ENCODE measurements at places on chromosomes 3 and 15. TPM values are rescaled to one million over a fixed set of nuclear protein-coding genes. Genes with fewer than 3 reads are reported as not detected.

AADAC gene
- total RNA-seq = not detected

CTXN2 gene
- total RNA-seq = not detected

ZNF860 gene
- total RNA-seq = not detected

SNX33 gene
- total RNA-seq = 3.5 TPM

GRCh38 chr3:1943395-1944118 is 155.1 kb upstream of the CNTN4 start:
- no peak overlapping the region for H3K4me3 ChIP-seq
- no peak for DNase-seq
- no peaks in the 10 kb centered on the region for H3K36me3 ChIP-seq
- no peak overlapping the region for H3K27ac ChIP-seq
- no peaks in the 10 kb centered on the region for H3K27me3 ChIP-seq

DNA sequence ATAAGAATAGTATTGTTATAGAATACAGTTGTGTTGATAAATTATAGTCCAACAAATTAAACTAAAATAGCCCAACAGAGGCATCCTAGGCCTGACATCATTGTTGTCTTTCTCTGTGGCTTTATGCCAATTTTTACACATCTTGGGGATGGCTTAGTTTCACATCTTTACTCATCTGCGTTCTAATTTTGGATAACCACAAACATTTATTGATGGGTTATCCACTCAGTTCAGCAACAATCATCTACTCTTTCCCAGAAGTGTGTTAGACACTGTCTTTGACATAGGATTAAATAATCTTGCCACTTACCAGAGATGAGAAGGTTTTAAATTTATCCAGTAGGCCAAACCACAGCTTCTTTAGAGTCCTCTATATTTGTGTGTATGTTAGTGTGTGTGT is 120.8 kb upstream of the PHLDB2 start:
- H3K27me3 ChIP-seq = no peaks in the 10 kb centered on the region
- no peak overlapping the region for H3K4me3 ChIP-seq
- no peaks in the 10 kb centered on the region for H3K36me3 ChIP-seq
- no peak for DNase-seq
- no peaks in the 10 kb centered on the region for H3K4me1 ChIP-seq
- H3K27ac ChIP-seq = no peak overlapping the region

- H3K27me3 ChIP-seq = no peaks in the 10 kb centered on the region
- no peak for DNase-seq
- H3K36me3 ChIP-seq = no peaks in the 10 kb centered on the region
Observed at GRCh38 chr3:99570061-99570460, 68.3 kb upstream of the COL8A1 start.
